ENCODE measurements at places on chromosomes 4 and X.

DNA sequence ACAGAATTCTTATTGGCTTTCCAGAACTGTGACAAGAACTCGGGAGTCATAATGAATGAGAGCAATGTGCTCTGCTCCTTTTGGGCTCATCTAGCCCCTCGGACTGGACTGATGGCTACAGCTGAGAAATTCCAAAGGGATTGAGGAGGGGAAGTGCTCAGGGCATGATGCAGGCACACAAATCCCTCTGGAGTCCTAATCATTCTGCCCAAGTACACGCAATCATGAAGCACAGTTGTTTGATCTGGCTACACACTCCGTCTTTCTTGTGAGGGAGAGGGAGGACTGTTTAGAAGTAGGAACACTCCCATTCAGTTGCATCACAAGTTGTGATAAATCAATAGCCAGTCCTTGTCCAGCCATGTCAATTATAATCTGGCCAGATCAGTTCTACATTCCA lies 237.5 kb downstream of the COL25A1 start:
- no peak for DNase-seq

DNA sequence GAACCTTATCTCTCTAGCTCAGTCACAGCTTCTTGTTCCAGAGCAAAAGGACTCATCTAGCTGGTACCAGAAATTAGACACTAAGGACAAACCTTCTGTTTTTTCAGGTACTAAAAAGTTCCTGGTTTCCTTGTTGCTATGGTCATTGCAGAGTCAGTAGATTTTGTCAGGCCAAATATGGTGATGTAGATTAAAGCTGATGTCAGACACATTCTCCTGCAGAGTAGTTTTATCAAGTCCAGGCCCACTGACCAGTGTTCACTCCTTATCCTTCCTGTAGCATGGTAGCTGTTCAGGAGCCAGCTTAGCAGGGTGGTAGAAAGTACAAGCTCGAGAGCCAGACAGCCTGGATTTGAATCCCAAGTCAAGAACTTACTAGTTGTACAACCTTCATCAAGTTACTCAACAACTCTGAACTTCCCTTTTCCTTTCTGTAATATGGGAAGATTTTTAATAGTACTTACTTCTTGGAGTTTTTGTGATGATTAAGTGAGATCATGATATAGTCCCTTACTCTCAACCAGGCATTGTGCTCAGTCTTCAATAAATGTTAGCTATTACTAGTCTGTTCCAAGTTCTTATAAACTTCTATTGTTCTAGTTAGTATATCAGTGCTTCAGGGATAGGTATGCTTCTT lies 17.9 kb downstream of the OCRL start:
- DNase-seq: no peak

DNA sequence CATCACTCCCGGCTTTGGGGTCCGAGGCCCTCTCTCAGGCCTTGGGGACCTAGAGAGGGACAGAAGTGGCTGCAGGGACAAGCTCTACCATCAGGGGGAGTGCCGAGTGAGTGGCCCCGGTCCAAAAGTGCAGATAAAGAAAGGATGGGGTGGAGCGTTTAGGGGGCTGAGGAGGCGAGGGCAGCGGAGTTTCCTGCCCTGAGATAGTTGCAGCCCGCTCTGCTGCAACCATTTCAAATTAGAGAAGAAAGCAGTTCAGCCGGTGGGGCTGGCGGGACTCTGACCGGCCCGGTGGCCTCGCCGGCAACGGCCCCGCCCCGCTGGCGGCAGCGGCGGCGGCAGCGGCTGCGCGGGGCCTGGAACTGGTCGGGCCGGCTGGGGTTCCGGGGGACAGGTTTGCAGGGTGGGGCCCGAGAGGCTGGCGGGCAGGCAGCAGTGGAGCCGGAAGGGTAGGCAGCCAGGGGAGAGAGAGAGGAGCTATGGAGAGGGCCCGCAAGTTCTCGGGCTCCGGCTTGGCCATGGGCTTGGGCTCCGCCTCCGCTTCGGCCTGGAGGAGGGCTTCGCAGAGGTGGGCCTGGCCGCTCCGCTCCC lies 7.6 kb downstream of the DLG3 start:
- peak; percentile 45 for DNase-seq

- no peak for DNase-seq
Measured at GRCh38 chrX:118560489-118560888, 64.9 kb downstream of the DOCK11 start.

DNA sequence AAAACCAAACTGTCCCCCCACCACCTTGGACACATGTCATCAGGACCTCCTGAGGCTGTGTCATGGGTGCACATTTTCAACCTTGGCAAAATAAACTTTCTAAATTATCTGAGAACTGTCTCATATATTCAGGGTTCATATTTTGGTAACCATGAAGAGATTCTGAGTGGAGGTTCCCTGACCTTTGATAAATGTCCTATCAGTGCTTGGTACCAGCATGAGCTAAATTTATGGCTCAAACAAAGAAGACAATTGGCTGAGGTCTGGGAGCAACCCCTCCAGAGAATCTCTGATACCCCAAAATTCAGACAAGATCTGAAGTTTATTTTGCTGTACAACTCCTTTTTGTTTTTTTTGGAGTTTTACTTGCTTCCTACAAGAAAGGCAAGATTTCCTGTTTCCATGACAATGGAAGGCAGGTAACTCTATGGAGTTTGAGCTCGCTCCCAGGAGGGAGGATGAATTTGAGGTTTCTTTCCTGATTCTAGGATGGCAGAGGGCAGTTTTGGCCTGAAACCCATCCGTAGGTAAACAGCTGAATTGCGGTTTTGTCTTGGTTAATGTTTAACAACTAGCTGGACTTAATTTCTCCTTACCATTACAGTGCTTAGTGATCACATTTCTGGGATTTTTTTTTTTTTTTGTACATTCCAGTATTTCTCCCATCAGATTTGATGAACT lies 14.5 kb downstream of the UGT2B15 start:
- no peak for DNase-seq

- no peak for DNase-seq
Measured at GRCh38 chrX:34873500-34874225, 68.9 kb upstream of the FAM47B start.

DNA sequence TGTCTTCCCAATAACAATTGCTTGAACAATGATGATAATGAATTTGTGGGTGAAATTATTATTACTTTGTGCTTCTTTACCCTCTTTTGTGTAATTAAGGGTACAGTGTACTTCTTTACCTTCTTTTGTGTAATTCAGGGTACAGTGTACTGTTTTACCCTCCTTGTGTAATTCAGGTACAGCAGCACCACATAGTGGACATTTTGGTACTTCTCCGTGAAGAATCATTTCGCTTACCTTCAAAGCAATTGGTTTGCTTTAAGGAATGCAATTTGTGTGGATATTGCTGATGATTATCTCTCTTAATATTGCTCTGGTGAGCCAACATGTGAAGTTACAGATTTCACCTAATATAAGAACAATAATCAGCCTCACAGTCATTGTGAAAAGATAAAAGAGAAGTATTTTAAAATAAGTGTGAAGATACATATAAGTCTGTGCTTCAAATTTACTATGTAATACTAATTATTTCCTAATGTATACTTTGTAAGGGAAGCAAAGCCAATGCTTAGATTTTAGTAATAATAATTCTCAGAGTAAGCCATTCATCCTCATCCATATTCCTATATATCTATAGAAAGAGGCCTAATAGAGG lies 27.2 kb upstream of the SEC24B start:
- DNase-seq: peak; percentile 77

GRCh38 chr4:78737035-78737434 lies 39.1 kb upstream of the BMP2K start:
- DNase-seq: no peak

GRCh38 chr4:76666944-76667532 lies 230.9 kb downstream of the SOWAHB start:
- DNase-seq: peak; percentile 35

- DNase-seq: no peak
Measured at GRCh38 chr4:125734504-125734903, 419.7 kb downstream of the FAT4 start.

GRCh38 chr4:108601532-108601931 lies 18.8 kb upstream of the RPL34 start:
- no peak for DNase-seq

DNA sequence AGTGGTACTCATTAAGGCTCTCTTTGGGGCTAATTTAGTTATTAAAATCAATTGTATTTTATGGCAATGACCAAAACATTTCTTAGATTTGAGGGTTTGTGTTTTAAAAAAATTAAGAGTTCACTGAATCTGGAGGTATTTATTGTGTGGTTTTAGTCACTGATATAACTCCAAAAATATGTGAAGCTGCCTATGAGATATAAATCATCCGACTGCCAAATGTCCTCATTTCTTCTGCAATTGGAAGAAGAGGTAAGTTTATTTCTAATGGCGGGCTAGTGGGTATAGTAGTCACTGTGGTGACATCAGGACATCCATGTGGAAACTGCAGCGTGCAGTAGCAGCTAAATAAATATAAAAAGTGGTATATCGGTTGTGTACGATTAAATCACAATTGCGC lies 205.5 kb downstream of the MID1 start:
- DNase-seq: no peak

DNA sequence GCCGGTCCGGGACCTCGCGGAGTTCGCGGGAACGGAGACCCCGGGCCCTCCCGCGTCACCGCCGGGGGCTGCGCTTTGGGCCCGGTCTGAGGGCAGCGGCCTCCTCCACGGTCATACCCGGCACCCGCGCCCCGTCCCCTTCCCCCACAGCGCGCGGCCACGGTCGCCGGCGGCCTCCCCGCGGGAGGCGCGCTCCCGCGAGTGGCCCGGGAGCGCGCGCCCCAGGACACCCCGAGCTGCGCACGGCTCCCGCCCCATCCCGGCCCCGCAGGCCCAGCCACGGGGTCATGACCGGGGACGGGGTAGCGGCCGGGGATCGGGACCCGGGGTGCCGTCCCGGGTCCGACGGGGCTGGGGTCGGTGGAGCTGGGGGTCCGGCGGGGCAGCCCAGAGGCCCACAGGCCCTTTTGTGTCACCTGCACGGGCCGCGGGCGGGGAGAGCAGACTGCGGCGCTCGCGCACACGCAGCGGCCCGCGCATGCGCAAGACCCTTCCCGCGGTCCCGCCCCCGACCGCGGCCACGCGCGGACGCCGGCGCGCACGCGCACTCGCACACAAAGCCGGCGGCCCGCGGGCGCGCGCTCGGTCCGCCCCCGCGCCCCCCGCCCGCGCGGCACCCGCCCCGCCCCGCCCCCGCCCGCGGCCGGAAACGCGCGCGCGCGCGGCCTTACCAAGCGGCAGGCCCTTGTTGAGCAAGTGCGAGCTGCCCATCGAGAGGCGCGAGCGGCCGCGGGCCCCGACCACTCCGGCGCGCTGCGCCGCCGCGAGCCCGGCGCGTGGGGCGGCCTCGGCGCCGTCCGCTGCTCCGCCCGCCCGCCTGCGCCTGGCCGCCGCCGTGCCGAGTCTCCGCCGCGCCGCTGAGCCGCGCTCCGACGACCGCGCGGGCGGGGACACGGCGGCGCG lies at the start of gene CTBP1:
CTBP1 (minus strand) TSS at position 886 of the 903 bp plus-strand sequence. CDS start 7,799 bp downstream, outside the sequence.
- DNase-seq: peak; percentile 81

DNA sequence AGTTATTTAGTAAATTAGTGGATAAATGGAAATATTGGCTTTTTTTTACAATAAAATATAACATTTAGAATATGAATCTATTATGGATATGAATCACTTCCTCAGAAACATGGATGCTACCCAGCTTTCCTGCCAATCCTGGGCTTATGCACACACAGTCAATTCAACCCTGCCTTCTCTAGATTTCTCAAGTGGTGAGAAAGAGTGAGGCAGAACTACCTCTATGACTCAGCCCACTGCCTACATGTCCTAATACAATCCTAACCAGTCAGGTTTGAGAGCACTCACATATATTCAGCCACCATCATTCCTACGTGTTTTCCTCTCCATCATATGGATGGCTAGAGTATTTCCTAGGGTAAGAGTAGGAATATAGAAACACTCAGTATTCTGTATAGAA lies 91.1 kb upstream of the ANKRD50 start:
- DNase-seq: peak; percentile 93

GRCh38 chrX:55818673-55819375 lies 101.3 kb downstream of the RRAGB start:
- DNase-seq: peak; percentile 13

GRCh38 chr4:131348263-131348662 lies 1800.8 kb upstream of the PCDH10 start:
- no peak for DNase-seq

- DNase-seq: no peak
Measured at GRCh38 chr4:16732741-16733140, 165.7 kb downstream of the LDB2 start.

- DNase-seq: no peak
Measured at GRCh38 chr4:5034206-5034605, 14.9 kb upstream of the CYTL1 start.

DNA sequence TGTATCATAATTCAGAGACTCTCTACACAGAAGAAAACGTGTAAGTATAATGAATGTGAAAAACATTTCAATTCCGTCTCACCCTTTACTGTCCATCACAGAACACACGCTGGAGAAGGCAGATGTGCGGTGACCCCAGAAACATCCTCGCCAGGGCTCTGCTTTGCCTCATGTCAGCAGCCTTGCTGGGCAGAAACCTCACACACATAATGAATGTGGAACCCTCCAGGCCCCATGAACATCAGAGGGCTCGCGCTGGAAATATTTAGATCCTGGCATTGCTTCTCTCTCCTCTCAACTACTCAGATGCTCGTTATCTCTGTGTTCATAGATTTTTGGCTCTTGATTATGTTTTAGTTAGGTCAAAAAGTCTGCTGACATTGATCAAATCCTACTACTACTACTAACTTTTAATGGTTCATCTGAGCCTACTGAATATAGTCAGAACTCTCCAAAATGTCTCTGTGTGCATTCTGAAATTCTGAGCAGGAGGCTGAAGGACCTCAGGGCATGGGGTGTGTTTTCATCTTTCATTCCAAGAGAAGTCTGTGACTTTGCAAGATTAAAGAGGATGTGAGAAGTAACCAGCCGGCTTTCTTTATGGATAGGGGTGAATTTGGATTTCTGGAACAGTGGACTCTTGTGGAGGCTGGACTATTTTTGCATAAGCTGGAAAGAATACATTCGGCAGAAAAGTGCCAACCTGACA lies 27.0 kb downstream of the SMIM43 start:
- DNase-seq: no peak

DNA sequence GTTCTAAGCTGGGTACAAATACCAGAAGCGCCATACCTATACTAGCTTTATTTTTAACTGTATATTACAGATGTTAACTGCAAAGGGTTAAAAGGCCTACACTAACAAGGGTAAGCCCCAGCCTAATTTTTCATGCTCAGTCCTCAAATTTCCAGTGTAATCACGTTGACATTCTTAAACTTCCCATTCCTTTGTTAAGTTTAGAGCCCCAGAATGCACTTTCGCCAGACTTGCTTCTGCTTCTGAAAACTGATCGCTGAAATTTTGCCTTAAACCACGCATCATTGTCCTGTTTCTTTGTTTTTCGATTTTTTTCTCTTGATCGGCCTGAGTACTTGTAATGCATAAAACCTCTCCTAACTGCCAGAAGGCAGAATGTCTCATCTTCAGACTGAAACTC lies 2141.9 kb upstream of the AGA start:
- no peak for DNase-seq

- DNase-seq: no peak
Measured at GRCh38 chrX:38150993-38151392, 69.7 kb downstream of the SRPX start.

DNA sequence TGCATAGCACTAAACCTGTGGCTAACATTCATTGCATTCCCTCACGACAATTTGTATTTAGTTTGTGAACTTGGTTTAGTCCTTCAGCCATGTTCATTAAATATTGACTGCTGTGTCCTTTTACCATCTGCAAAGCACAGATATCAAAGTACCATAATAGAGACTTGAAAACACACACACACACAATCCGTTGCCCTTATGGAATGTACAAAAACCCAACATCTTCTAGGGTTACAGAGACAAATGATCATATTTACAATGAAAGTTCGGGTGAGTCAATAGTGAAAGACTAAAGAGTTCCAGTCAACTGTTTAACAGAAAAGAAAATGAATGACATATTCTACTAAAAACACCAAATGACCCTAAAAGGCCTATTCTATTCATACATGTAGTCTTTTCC lies 50.8 kb upstream of the TXK start:
- DNase-seq: no peak

Data from epithelial cell of esophagus (primary cell).